Activated CD4-positive, alpha-beta T cell treated with anti-CD3 and anti-CD28 coated beads for 1 hour (primary cell): ENCODE measurements at places on chromosomes 4 and X.

DNA sequence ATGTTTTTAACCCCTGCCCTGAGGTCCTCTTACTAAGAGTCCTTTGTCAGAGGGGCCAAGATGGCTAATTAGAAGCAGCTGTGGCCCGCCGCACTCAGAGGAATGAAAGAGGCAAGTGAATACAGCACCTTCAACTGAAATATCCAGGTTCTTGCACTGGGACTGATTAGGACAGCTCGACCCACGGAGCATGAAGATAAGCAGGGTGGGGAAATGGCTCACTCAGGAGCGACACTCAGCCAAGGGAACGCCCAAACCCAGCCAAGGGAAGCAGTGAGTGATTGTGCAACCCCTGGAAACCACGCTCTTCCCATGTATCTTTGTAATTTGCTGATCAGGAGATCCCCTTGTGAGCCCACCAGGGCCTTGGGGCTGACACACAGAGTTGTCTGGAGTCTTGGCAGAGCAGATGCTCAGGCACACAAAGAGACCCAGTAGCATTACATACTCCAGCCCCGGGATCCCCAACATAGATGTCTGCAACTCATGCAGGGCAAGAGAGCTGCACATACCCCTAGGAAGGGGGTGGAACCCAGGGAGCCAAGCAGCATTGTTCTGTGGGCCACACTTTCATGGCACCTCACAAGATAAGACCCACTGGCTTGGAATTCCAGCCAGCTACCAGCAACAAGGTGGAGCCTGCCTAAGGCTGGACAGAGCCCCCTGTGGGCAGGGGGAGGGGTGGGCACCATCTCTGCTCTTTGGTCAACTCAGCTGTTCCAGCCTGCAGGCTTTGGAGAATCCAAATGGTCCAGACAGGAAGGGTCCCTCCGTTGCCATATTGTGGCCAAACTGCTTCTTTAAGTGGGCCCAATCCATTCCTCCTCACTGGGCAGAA lies 23.3 kb downstream of the F8A3 start:
- no peak for DNase-seq

DNA sequence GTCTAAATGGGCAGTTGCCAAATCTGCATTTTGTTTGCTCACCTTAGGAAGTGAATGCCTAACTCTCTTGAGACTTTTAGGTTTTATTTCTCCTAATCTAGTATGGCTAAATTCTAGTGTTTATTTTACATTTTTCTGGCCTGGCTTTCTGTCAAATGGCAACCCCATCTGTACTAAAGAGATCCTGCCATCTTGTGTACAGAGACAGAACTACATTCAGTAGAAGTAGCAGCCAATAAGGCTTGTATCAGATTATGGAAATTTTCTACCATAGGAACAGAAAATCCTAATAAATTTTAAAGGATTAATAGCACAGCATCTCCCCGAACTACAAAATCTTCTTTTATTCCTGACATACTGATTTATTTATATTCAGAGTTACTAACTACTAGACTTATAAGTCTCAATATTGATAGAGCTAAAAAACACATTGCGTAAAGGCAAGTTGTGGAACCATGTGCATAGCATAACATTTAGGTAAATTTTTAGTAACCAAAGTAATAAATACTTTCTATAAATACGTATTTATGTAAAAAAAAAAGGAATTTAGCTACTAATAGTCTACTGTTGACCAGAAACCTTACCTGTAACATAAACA lies 45.5 kb downstream of the TMEM144 start:
- DNase-seq = no peak

DNA sequence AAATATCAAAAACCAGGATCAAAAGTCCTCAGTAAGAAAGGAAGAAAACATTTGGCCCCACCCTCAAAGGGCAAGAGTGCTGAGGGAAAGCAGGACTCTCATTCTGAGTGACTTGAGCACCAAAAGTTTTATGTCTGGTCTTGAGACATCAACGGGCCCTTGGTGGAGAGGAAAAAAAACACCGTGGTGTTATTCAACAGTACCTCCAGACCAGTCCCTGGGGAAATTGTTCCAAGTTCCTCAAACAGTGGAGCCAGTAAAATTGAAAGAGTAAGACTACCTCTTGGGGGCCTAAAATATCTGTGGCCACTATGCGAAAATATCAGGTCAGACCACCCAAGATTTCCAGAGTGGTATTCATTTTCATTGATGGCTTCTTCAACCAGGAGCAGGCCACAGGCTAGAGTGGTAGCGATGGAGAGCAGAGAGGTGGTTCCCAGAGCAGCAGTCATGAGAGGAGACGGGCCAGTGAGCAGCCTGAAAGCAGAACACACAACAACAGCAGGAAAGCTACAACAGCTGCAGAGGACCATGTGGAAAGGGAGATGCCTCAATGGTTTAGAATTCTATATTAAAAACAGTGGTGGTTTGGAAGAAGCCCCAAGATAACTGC lies 63.7 kb upstream of the RPL34 start:
- DNase-seq = no peak

DNA sequence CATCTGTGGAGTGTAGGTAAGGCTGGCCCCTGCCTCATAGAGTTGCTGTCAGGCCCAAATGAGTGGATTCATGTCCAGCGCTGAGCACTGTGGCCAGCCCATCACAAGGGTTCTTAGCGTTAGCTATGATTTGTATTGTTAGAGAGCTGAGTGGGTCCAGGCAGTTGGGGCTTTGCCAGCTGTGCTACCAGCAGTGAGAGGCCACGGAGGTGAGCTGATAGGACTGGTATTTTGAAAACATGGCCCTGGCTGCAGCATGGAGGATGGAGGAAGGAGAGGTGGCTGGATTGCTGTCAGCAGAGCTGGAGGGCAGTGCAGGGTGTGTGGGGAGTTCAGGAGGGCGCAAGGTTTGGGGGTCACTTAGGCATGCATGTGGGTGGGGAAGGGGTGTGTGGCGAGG lies 69.8 kb downstream of the PSAPL1 start:
- DNase-seq = no peak

DNA sequence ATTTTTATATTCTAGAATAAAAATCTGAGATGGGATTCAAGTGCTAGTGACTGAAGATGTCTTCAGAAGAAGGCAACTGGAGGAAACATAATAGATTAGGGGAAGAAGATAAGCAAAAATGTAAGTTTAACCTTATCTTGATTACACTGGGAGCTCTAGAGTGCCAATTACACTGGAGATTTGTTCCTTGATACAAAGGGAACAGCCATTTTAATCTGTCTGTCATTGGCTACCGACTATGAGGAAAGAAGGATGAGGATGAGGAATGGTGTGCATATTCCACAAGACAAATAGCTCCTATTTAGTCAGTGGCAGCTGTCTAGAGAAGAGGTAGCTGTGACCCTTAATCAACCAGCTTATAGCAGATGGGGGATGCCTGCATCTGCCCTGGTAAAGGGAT lies 1034.5 kb upstream of the IGFBP7 start:
- no peak for DNase-seq

DNA sequence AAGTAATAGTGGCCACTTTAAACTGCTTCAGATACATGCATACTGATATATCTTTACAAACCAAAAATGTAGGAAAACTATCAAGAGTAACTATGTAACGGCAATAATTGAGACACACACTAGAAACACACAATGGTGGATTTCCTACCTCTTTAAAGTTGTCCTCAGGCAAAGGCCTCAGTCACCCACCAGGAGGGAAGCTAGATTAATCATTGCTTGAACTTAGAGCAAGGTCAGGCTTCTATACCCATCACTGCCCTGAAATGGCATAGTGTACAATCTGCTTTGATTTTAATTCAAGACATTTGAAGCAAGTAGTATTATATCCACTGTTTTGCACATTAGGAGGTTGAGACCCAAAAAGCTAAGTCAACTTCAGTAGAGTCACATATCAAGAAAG lies 110.9 kb downstream of the AREG start:
- DNase-seq = no peak

GRCh38 chrX:75303795-75304194 lies 29.9 kb downstream of the UPRT start:
- DNase-seq = no peak

- no peak for DNase-seq
Observed at GRCh38 chrX:119340606-119341205, 58.4 kb upstream of the SLC25A43 start.

DNA sequence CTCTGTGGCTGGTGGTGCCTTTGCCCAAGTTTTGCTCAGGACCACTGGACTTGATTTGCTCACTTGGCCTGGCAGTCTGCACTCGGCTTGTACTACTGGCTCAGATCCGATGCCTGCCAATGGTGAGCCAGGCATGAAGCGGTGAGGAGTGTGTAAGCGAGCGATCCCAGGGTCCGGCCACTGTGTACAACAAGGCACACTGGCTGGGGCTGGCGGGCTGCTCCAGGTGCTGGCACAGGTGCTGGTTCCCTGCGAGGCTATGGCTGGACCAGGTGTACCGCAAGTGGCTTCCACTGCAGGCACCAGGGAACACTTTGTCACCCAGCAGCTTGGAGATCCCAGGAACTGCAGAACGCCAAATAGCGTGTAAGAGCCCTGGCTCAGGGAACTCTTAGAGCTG lies 329.7 kb downstream of the CCSER1 start:
- no peak for DNase-seq

DNA sequence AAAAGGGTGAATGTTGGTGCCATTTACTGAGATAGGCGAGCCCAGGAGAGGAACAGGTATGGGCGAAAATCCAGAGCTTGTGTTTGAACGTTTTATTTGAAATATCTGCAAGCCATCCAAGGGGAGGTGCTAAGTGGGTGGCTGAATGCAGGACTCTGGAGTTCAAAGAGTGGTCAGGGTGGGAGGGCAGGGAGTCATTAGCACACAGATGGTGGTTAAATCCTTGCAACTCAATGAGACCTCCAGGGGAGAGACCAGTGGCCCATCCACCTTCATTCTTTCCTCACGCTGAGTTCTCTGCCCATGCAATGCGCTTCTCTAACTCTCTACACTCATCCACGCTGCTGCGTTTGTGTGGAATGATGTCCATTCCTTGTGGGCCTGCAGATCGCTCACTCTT lies 101.1 kb downstream of the VCX3B start:
- no peak for DNase-seq

- DNase-seq = no peak
Observed at GRCh38 chrX:18424482-18425198, 768 bp upstream of the CDKL5 start.

- DNase-seq = no peak
Observed at GRCh38 chr4:84751707-84752106, 168.8 kb downstream of the CDS1 start.

DNA sequence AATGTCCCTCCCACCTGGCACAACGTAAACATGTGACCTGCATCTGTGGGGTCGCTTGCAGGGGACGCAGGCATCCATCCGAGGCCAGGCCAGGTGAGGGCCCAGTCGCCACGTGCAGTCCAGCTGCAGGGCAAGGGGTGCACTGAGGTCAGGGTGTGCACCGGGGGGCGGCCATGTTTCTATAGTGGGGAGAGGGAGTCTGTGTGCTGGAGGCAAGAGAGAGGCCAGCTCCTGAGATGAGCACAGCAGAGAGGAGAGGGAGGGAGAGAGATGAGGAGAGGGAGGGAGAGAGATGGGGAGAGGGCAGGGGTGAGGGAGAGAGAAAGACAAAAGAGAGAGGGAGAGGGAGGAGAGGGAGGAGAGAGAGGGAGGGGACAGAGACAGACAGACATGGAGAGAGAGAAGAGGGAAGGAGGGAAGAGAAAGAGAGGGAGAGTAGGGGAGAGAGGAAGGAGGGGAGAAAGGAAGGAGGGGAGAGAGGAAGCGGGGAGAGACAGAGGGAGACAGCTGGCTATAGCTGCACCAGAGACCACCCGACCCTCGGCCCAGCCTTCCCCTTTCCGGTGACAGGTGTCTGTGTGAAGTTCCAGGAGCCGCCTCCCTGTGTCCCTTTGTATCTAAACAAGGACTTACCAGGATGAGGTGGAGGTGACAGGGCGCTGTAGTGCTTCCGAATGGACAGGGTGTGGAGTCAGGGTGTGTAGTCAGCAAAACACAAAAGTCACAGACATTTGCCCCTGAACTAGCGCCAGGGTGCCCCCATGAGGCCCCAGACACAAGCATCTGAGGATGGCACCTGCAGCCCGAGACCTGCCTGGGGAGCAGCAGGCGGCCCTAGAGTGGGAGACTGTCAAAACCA lies 68.7 kb downstream of the ADRA2C start:
- no peak for DNase-seq

DNA sequence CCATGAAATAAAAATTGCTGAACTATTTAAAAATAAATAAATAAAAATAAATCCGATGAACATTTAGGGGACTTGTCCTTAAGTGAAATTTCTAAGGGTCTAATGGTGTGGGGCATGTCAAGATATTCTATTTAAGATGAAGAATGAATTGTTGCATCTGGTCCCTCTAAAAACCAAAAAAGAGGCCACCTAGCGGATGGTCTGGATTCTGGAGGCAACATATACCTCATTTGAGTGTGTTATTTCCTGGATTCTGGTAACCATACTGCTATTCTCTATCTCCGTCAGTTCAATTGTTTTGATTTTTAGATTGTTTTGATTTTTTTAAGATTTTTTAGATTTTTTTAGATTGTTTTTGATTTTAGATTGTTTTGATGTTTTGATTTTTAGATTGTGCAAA lies 28.3 kb downstream of the AGTR2 start:
- DNase-seq = no peak

GRCh38 chr4:145481942-145482208 lies 222 bp downstream of the SMAD1 start:
- no peak for DNase-seq

GRCh38 chr4:146310319-146311021 lies 96.1 kb downstream of the REELD1 start:
- no peak for DNase-seq

DNA sequence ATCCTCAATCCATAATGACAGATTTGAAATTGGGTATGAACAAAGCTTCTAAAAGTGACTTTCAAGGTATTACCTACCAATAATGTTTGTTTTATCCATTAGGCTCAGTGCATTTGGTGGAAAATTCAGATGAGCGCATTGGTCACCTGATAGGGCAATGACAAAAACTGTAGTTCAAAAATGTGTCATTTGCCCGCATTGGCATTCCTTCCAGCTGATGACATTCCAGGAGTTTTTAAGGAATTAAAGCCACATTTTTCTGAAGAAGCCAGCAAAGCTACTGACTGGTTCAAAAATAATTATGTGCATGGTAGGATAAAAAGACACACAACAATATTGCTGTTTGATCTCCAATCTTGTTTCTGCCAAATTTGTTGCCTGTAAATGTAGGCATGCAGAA lies 473.4 kb upstream of the CPEB2 start:
- no peak for DNase-seq

- DNase-seq = no peak
Observed at GRCh38 chrX:120310861-120311726, at the start of gene TMEM255A. Gene TMEM255A (minus strand): TSS chrX:120311461. CDS start chrX:120311309, 152 bp downstream.

DNA sequence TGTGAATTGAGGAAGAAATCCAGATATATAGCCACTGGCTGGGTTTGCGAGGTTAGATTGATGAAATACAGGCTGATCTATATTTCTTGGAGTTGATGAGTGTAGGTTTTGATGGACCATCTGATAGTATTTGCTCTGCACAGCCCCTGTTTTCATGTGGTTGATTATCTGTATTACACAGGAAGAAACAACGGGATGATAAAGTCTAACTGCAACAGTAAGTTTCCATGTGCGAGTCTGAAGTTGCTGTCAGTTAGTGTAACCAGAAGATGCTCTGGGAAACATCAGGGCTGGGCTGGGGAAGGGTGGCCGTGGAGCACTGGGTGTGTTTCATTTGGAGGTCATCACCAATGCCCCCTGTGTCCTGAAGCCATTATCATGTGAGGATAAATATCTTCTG lies 148.4 kb upstream of the SFRP2 start:
- DNase-seq = no peak
